ENCODE measurements at places on chromosomes 1 and 21.
A peak's percentile ranks its signal among the peaks of the same experiment; 100 is the strongest.

- DNase-seq: no peak
Measured at GRCh38 chr1:225973158-225973557, 26.0 kb downstream of the SDE2 start.

DNA sequence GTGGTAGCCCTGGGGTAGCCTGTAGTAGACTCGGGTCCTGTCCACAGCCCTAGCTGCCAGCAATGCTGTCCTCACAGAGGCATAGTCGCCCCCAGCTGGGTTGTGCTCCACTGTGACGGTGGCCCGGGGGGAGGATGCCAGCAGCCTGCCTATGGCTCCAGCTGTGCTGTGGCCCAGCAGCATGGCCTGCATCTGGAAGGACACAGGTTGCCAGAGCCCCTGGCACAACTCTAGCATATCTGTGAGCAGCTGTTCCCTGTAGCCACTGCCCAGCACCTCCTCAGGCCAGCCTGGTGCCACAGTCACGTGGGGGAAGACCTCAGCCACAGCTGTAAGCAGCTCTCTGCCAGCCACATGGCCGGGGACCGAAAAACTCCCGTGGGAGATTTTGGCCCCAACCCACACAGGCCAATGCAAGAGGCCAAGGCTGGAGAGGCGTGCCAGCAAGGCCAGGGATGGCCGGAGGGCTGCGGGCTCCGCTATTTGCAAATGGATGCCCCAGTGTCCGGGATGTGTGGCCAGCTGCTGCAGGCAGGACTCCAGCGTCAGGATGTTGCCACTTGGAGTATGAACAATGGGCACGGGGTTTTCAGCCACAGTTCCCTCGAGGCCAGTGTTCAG lies 13.9 kb downstream of the FAM151A start:
- DNase-seq: no peak

- DNase-seq: no peak
Measured at GRCh38 chr1:183306317-183307042, 111.7 kb downstream of the NMNAT2 start.

- DNase-seq: no peak
Measured at GRCh38 chr1:44261962-44262361, 48.7 kb downstream of the DMAP1 start.

DNA sequence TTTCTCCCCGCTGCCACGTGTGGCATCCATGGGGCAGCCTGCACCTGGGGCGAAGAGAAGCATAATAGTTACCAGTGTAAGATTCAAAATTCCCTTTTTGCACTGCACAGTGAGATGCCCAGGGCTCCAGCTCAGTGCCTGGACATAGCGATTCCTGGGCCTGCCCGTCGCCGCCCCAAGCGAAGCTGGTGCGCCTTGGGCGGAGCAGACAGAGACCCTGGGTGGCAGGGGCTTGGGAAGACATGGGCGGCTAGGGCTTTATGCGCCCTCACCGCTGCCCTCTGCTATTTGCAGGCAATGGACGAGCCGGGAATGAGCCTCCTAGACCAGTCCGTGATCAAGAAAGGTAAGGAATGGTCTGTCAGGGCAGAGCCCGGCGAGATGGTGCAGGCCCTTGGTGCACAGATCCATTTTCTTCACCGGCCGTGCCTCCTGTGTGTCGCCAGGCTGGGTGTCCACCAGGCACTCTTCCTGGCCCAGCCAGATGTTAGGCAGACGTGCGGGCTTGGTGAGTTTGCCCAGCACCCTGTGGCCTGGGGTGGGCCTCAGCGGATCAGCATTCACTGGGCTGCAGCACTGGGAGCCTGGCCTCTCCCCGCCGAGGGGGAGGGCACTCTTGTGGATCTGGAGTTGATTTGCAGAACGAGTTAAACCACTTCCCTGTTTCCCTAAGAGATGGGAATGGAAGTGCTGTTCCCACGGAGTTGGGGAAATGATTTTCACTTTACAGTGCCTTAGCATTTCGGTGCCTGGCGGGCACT lies 1.7 kb downstream of the TFAP2E start:
- no peak for DNase-seq

GRCh38 chr1:148160343-148161052 lies 8.4 kb upstream of the NBPF11 start:
- peak; percentile 3 for DNase-seq

DNA sequence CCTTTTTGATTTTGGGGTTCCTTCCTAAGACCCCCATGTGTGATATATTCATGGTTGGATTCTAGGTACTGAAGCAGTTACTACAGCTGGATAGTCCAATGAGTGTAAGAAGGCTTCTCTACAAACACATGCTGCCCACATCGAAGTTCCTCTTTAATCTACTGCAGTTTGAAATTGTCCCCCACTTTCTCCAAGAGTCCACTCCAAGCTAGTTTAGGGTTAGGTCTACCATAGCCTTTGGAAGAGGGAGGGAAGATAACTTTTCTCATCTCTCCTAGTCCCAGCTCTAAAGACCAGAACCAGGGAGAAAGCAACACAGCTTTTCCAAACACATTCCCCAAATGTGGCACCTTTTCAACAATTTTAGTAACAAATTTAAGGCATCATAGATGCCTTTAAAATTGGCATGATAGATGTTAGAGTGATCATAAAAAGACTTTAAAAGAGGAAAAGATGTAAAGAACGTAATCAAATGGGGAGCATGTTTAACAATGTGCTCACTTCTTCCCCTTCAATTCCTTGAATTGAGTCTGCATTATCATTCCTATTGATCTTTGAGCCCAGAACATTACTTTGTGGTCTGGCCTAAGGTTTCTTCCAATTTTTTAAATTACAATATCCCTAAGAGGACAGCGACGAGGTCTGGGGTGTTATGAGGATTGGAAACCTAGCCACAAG lies 1.0 kb upstream of the EXO1 start:
- DNase-seq: no peak

- DNase-seq: no peak
Measured at GRCh38 chr1:167911413-167911812, 2.5 kb downstream of the ADCY10 start.

- DNase-seq: no peak
Measured at GRCh38 chr1:12231276-12231595, 1.4 kb downstream of the VPS13D start.

GRCh38 chr1:178529364-178530036 lies 16.6 kb downstream of the TEX35 start:
- no peak for DNase-seq

DNA sequence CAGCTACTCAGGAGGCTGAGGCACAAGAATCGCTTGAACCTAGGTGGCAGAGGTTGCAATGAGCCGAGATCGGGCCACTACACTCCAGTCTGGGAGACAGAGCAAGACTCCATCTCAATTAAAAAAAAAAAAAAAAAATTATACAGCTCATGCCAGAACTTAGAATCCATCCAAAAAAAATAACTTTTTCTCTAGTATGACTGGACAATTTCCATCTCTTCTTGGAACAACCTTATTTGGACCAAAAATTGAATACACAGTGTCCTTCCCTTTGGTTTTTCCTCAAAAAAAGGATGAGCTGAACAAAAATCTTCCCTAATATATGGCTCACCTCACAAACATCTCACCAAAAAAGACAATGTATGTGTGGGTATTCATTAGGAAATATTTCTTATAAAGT lies 73.7 kb downstream of the TOR3A start:
- DNase-seq: no peak

DNA sequence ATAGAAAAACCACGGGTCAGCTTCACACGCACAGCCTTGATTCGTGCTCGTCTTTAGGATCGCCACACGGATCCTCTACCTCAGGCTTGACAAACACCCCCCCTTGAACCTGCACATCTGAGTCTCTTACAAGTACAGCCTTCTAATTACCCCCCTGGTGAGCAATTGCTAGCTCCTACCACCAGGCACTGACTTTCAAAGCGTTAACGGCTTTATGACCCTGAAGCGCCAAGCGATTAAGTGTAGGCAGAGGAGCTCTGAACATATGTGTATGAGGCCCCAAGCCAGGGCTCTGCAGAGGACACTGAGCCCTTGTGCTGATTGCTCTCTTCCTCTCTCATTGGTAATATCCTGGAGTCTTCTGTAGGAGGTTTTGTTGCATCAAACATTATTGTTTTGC lies 55.7 kb upstream of the EPHA8 start:
- DNase-seq: no peak

- no peak for DNase-seq
Measured at GRCh38 chr1:195733826-195734225, 874.4 kb downstream of the KCNT2 start.

DNA sequence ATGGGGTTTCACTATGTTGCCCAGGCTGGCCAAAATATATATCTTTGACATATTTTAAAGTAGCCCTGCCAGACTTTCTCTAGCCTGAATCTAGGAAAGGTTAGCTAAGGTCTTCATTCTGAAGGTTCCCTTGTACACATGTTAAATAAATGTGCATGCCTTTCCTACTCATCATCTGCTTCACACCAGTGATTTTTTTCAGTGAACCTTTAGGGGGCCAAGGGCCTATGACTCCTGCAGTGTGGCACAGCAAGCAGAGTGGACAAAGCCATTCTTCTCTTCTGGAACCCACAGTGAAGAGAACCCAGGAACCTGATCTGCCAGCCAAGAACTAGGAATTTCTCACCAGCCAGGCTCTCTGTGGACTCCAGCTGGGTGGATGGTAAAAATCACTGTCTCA lies 22.9 kb downstream of the CBR1 start:
- DNase-seq: no peak

Data from GM20000 (cell line).